ENCODE measurements at places on chromosomes 5 and 9.

GRCh38 chr5:179798144-179798770 lies 4.5 kb downstream of the LTC4S start:
- no peak for DNase-seq

DNA sequence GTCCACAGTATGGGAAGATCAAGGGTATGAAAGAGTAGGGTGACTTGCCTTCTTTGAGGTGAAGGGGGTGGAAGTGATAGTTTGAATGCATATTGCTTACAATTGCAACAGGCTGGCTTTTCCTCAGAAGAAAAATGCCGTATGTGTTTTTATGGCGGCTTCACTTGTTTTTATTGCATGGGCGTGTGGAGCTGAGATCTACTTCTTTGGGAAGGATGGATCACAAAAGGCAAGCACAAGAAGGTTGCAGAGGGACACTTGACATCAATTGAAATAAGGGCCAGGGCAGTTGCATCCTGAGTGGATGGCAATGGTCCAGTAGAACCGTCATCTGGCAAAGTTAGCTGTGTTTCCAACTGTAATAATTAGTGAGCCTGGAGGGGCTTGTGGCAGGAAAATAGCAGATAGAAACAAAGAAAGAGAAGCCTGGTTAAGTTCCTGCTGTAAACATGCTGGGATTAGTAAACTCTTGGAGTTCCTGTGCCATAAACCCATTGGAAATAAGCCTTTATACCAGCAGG lies 138.4 kb downstream of the NTRK2 start:
- DNase-seq: no peak

GRCh38 chr9:90815183-90815943 lies 13.7 kb downstream of the SYK start:
- DNase-seq: no peak

- DNase-seq: no peak
These were observed 13.3 kb upstream of the RPS23 start for GRCh38 chr5:82291420-82291819.

- no peak for DNase-seq
These were observed 8.9 kb downstream of the NR2F1-AS1 start for GRCh38 chr5:93572101-93572607.

GRCh38 chr9:72769546-72769945 lies 183.3 kb downstream of the ALDH1A1 start:
- DNase-seq: no peak

GRCh38 chr5:51380603-51381207 lies 2.5 kb upstream of the ISL1 start:
- DNase-seq: peak; percentile 59

- DNase-seq: no peak
These were observed 143.0 kb downstream of the GPBP1 start for GRCh38 chr5:57316798-57317327.

GRCh38 chr5:132663771-132664695 lies 6.1 kb downstream of the IL13 start:
- no peak for DNase-seq

- DNase-seq: no peak
These were observed 147.8 kb downstream of the AOPEP start for GRCh38 chr9:94874316-94874715.

- no peak for DNase-seq
These were observed 278.2 kb downstream of the PSAT1 start for GRCh38 chr9:78575081-78575480.

- DNase-seq: no peak
These were observed 42.9 kb downstream of the CDK5RAP2 start for GRCh38 chr9:120536949-120537640.

DNA sequence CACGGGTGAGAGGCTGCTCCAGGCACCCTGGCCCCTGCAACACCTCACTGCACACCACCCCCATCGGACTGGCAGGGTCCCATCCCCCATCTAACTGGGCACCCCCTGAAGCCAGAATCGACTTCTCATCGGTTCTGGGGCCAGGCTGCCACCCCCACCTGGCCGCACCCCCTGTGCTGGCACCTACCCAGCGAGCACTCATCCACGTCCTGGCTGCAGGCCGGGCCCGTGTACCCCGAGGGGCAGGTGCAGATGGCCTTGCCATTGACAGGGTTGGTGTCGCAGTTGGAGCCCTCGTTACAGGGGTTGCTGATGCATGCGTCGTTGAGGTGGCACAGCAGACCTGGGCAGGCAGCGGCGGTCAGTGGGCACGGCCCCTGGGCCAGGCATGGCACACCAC lies 27.9 kb downstream of the NOTCH1 start:
- DNase-seq: no peak
